ENCODE measurements at places on chromosomes 4 and X.

- DNase-seq: no peak
Measured at GRCh38 chrX:40109288-40110008, 11.7 kb upstream of the BCOR start.

DNA sequence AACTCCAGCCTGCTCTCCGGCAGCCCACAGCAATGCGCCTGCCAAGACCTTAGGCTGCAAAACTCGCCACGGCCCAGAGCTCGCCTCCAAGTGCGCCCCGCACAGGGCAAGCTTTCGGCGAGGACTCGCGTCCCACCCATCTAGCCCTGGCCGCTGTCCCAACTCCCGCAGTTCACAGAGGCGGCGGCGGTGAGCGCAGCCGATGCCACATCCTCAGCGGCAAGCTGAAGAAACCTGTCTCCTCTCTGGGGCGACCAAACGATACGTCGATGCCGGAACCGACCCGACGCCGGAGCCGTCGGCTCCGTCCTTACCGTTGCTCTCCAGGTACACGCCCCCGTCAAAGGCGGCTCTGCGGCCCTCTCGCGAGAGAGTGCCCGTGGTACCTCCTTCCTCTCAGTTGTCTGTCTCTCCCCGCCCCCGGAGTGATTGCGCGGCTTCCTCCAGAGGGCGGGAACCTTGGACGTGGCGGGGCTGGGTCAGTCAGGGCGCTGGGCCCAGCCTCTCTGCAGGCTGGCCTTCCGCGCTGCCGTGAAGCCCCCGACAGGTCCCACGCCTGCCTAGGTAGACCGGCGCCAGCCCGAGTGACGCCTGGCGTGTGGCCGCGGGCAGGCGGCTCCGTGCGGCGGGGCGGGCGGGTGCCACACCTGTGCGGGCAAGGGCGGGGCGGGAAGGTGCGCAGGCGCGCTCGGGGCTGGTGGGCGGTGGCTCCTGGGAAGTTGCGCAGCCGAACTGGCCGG, 380 bp upstream of the RAB33B start:
- peak; percentile 96 for DNase-seq

DNA sequence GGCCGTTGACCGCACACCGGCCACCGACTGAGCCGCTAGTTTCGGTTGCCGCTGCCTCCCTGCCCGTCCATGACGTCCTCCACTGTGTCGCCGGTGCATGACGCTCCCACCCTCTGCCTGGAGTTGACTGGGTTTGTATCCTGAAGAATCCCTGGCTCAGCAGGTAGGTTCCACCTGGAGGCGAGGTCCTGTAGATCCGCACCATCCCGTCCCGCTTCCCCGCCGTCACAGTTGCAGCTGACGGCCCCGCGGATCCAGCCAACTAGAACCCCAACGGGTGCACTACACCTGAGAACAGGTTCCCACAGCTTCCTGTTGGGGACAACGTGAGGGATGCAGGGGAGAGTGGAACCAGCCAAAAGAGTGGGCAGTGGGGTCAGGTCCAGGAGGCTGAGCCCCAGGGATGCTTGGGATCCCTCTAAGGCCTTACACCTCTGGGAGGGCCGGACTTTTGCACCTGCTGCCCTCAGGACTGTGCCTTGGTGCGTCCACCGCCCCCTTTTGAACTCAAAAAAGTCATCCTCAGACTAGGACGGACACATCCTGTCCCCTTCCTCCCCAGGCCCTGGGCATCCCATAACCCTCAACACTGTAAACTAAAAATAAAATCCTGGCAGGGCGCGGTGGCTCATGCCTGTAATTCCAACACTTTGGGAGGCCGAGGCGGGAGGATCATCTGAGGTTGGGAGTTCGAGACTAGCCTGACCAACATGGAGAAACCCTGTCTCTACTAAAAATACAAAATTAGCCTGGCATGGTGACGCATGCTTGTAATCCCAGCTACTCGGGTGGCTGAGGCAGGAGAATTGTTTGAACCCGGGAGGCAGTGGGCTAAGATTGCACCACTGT, 1.1 kb upstream of the SLBP start:
- no peak for DNase-seq

DNA sequence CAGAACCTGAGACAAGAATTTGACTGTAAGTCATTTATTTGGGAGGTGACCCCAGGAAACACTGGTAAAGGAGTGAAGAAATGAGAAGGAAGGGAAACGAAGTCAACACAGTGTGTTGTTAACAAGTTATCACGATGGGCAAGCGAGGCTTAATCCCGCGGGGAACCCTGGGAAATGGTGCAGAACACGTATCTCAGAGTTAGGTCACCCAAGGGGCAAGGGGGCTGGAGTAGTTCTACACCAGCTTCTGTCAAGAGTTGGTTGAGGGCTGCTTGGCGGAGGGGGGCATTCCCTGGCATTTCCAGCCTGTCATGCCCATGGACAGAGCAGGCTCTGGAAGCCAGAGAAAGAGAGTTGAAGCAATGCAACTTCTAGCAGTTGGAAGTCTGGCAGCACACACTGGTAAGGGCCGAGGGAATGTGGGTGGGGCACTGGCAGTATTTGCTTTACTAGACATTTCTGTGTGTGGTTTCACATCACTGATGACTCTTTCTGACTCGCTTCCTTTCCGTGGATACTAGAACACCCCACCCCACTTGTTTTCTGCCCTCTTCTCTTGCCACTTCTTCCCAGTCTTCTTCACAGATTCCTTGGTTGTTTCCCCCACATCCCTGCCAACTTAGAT, 52.2 kb upstream of the ADGRG2 start:
- no peak for DNase-seq

DNA sequence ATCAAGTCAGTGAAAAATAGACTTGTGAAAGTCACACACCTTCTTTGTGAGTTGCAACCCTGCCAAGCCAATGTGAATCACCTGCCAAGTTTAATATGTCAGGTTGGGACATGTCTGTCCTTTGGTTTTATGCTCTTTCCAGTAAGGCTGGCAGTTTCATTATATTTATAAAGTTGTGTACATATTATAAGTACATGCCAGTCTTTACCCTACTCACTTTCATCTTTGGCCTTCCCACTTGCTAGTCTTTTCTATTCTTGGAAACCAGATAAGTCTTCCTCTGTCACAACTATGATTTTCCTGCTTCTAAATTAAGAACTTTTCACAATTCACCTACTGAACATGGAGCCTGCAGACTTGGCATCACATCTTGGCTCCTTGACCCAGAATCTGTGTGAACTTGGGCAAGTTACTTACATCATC, 680.7 kb upstream of the BOD1L1 start:
- no peak for DNase-seq

- DNase-seq: no peak
Measured at GRCh38 chr4:65600656-65601055, 69.6 kb downstream of the EPHA5 start.

GRCh38 chr4:74414149-74414809, 30.7 kb upstream of the AREG start:
- no peak for DNase-seq

- DNase-seq: no peak
Measured at GRCh38 chr4:107631560-107631959, 88.5 kb downstream of the PAPSS1 start.

- DNase-seq: no peak
Measured at GRCh38 chrX:100975212-100975611, 5.7 kb downstream of the ARL13A start.

DNA sequence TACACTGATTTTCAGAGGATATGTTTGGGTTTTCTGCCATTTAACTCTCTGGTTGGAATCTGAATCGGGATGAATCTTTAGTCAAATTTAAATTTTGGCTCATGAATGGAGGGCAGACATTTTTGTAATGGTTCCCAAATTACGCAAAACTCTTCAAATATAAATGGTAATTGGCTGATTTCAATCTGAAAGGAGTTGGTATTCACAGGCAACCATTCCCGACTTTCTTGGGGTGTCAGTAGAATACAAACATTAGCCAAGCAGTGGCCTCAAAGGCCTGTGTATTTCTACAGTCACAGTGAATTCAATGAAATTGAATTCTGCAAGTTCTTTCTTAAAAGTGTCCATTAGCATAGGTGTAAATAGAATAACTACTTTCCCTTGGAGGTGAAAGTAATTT, 668.8 kb upstream of the PRKX start:
- DNase-seq: no peak

- no peak for DNase-seq
Measured at GRCh38 chr4:84263415-84263814, 235.7 kb downstream of the NKX6-1 start.

DNA sequence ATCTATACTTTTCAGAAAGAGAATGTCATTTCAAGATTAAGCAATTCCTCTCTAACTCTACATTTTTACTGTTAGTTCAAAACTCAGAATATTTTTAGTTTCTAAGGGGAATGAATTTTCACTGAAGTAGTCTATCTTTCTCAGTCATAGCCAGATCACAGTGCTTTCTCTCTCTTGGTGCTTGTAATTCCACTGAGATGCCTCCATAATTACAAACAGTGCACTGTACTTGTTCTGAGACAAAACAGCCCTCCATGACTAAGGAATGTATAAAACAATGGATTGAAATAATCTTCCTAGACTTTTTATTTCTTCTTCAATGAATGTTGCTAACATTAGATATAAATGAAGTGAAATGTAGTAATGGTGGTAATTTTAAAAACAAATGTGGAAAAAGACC, 603.2 kb upstream of the FAM241A start:
- DNase-seq: no peak

GRCh38 chr4:167359711-167360110, 125.4 kb upstream of the SPOCK3 start:
- DNase-seq: no peak

GRCh38 chrX:115591856-115592842, 31.2 kb downstream of the PLS3 start:
- DNase-seq: no peak

- DNase-seq: no peak
Measured at GRCh38 chr4:42655269-42655637, 1.7 kb downstream of the ATP8A1 start.

- no peak for DNase-seq
Measured at GRCh38 chr4:2433609-2434350, 15.0 kb downstream of the CFAP99 start.

GRCh38 chr4:79147251-79147650, 178.6 kb downstream of the NAA11 start:
- DNase-seq: no peak

- no peak for DNase-seq
Measured at GRCh38 chrX:112694062-112694461, 14.3 kb upstream of the LHFPL1 start.

- DNase-seq: no peak
Measured at GRCh38 chrX:49106930-49107329, 16.6 kb downstream of the GPKOW start.

DNA sequence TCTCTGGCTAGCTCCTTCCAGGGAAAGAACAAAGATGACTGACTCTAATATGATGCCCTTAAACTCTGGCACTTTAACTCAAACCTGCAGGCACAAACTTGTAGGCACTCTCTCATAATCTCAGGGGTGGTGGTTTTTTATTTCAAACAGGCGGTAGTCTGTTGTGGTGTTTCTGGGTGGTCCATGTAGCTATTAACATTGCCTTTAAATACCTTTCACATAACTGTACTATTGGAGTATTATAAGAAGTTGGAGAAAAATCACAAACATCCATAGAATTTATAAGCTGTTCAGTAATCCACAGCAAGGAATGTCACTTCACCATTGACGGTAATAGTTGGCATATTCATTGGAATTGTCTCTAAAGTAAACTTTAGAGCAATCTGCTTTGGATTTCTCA, 204.2 kb upstream of the PDE5A start:
- no peak for DNase-seq

GRCh38 chrX:13651150-13651549, 1.8 kb upstream of the TCEANC start:
- no peak for DNase-seq

DNA sequence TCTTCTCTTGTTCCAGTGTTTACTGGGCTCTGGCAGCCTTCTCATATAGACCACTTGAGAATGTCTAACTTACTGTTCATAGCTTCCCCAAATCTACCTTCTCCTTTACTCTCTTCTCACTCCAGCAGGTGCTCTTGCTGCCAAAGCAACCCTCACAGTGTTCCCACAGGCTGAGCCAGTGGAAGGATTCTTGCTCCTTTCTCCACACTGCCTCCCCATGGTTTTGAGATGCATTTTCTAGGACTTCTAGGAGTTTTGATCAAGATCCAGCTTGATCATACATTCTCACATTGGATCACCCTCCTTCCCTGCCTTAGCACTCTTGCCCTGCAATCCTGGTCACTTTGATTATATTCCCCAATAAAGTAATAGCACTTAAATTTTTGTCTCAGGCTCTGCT, 230.8 kb downstream of the TMEM47 start:
- no peak for DNase-seq

GRCh38 chr4:2220016-2220630, 21.8 kb downstream of the HAUS3 start:
- DNase-seq: peak; percentile 82

- DNase-seq: no peak
Measured at GRCh38 chr4:69697536-69698242, 44.6 kb upstream of the UGT2A1 start.

GRCh38 chr4:74202062-74202586, 44.2 kb downstream of the MTHFD2L start:
- no peak for DNase-seq

DNA sequence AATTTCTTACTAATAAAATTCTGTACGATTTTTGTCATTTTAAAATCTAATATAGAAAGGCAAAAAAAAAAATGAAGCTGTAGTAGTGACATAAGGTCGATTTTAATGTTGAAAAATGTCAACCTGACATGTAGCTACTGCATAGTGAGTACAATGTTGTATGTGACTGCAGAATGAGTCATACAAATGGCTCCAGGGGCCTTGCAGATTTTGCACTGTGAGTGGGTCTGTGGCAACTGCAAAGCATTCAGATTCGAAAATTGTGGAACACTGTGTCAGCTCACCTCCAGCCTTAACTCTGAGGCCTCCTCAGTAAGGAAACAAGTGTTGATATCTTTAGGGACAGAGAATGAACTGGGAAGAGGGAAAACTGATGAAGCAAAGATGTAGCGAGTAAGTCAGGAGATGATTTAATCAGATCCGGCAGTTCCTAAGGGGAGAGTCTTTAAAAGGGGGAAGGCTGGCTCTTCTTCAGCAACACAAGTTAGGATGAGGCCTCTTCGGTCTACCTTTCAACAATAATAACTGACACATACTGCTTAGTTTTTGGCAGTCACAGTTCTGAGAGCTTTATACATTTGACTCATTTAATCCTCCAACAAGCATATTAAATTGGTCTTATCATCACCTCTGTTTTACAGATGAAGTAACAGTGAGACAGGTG, 24.9 kb downstream of the TKTL2 start:
- no peak for DNase-seq

Measured in activated naive CD4-positive, alpha-beta T cell treated with Interleukin-2 at 50 U/mL for 16 hours (primary cell).